ENCODE measurements at places on chromosomes 3 and 15.

- no peak for DNase-seq
Observed at GRCh38 chr3:193483988-193484539, 70.6 kb downstream of the ATP13A4 start.

DNA sequence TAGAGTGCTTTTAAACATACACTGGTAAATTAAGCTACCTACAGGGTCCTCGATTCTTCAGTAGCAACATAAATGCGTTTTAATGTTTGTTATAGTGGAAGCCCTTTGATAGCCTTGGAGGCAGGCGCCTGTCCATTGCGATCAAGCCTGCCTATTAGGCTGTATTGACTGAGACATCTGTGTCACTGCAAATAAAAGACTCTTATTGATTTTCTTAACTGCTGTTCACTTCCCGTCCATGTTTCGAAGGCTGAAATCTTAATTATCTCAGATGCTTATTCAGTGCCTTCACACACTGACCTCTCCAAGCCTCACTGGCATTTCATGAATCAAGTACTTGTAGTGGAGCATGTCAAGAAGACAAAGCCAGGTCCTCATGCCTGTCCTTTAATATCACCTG lies 51.1 kb downstream of the MAP2K5 start:
- DNase-seq: no peak

DNA sequence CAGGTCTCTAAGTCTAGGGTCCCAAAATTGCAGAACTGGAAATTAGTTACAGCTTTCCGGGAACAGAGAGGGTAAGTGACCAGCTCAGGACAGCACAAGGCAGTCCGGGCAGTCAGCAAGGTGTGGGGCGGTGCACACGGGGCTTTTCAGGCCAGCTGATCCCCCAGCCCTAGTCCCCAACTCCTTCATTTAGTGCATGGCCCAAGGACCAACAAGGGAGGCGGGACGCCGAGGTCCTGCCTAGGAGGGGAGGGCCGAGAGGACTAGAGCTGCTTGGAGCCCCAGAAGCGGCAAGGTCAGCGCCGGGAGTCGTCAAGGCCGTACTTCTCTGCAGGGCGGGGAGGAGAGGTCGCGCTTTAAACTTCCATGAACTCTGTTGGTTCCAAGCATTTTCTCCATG lies 2.0 kb upstream of the PDE8A start:
- no peak for DNase-seq

DNA sequence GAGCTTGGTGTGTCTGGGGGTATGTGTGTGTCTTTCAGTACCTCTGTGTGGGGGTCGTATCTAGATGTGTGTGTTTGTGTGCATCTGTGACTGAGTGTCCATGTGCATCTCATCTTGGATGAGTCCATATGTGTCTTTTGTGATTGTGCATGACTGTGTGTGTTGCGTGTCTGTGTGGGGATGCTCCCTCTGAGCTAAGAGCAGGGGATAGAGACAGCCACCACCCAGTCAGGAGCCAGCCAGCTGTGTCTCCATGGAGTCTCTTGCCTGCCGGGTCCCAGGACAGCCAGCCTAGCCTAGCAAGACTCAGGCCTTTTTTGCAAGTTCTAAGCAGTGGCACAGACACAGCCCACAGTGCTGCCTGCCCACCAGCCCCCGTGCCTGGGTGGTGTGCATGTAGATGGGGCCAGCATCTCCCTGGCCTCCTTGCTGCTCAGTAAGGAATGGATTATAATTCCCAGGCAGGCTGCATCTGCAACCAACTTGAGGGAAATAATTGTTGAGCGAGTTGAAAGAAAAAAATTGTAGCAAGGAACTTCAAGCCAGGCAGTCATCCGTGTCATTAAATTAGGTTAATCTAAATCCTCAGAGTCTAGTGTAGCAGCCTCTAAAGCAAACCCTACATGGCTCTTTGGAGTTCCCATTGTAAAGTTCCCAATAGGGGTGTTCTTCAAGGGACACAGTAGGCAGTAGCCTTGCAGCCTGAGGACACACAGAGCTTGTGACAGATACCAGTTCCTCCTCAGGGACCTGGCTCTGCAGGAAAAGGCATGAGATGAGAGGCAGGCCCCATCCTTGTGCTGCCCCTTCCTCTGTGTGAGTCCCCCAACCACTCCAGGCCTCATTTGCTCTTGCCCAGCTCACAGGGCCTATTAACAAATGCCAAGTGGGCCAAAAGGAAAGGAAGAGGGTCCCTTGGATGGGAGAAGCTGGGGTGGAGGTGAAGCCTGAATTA lies 35.9 kb upstream of the MRPS22 start:
- DNase-seq: no peak

DNA sequence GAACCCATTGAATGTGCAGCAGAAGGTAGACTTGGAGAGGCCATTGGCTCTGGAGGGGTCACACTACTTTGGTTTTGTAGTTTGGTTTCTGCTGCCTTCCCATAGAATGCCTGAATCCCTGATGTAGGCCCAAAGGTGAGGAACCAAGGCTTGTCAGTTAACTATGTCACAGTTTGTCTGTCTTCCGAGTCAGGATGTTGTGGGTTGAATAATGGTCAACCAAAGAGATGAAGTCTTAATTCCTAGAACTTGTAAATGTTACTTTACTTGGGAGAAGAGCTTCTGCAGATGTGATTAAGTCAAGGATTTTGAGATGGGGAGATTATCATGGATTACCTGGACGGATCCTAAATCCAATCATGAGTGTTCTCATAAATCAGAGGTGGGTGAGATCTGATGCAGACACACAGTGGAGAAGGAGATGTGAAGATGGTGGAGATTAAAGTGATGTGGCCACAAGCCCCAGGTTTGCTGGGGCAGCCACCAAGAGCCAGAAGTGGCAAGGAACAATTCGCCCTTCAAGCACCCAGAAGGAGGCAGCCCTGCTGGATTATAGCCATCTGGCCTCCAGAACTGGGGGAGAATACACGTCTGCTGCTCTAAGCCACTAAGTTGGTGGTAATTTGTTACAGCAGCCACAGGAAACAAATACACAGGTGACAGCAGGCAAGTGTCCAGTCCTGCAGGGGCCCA lies 2.3 kb upstream of the CCR8 start:
- no peak for DNase-seq

DNA sequence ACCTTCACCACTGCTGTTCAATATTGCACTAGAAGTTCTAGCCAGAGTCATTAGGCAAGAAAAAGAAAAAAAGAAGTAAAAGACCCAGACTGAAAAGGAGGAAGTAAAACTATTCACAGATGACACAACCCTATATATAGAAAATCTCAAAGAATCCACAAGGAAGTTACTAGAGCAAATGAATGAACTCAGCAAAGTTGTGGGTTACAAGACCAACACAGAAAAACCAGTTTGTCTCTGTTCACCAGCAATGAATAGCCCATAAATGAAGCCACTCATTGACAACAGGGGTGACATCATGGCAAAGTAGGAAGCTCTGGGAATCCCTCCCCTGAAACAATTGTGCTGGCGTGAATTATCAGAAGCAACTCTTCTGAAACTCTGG lies 4.6 kb downstream of the CFAP100 start:
- no peak for DNase-seq

DNA sequence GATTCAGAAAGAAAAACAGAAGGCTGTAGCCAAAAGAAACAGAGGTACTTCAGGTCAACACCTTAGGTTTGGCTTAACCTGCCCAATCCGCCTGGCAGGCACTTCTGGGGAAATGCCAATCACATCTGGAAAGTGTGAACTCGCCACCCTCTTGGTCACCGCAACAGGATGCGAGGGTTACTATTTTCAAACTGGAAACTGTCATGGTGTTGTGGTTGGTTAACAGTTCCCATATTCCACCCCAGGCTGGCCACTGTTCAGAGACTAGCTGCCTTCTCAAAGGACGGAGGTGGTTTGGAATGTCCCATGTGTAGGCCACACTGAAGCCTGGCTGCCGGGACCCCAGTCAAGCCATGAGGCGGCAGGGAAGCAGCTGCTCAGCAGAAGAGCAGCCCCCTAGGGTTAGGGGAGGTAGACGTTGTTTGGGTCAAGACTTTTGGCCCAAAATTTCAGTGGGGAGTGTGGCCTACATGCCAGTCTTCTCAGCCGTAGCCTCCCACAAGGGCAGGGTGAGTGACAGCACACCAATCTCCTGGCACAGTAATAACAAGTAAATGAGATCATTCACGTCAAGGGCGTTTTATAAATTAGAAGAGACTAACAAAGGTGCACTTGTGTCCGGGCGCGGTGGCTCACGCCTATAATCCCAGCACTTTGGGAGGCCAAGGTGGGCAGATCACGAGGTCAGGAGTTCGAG lies 54.6 kb downstream of the UMPS start:
- DNase-seq: no peak

GRCh38 chr15:90071220-90071807 lies 31.0 kb downstream of the IDH2 start:
- DNase-seq: no peak

- no peak for DNase-seq
Observed at GRCh38 chr15:29534378-29534777, 264.8 kb upstream of the NSMCE3 start.

DNA sequence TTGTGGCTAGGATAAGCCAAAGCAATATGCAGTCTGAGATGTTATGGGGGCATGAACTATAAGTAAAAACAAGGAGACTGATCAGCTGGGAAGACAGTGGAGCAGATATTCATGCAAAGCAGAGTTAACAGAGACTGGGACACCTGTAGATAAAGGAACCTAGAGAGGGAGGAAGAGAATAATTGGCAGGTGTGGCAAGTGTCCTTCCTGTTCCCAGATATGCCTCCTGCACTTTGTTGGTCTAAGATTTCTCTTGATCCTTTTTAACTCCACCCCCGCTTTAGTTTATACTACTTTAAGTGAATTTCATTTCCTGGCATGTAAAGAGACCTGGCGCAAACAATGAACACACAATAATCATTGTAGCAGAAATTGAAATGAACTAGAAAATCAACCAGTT lies 169.4 kb downstream of the CNTN6 start:
- DNase-seq: no peak
